ENCODE measurements at places on chromosomes 12 and 14. TPM values are rescaled to one million over a fixed set of nuclear protein-coding genes. Genes with fewer than 3 reads are reported as not detected.

ACSM4 gene
- total RNA-seq, result not detected

SRGAP1 gene
- total RNA-seq, result 6.9 TPM

IFT81 gene
- total RNA-seq, result 7.8 TPM

TIGAR gene
- total RNA-seq, result 16.3 TPM

SLC5A8 gene
- total RNA-seq, result not detected

Measured in vein endothelial cell (primary cell).